ENCODE measurements at places on chromosomes 2 and 18. TPM values are rescaled to one million over a fixed set of nuclear protein-coding genes. Genes with fewer than 3 reads are reported as not detected.

SP3 gene
- 31.9 TPM for polyA plus RNA-seq

PLGLB1 gene
- 0.38 TPM for polyA plus RNA-seq

ATP8B1 gene
- 14.6 TPM for polyA plus RNA-seq

PFN4 gene
- 0.16 TPM for polyA plus RNA-seq

LYG2 gene
- polyA plus RNA-seq, result 0.24 TPM

All from keratinocyte (primary cell).